GM12892 (cell line): ENCODE measurements at places on chromosomes 1 and 21.
A peak's percentile ranks its signal among the peaks of the same experiment; 100 is the strongest.

- DNase-seq, result no peak
Measured at GRCh38 chr21:33569991-33570390, 18.5 kb downstream of the DONSON start.

- DNase-seq, result no peak
Measured at GRCh38 chr1:38783640-38784229, 75.8 kb downstream of the RRAGC start.

- no peak for DNase-seq
Measured at GRCh38 chr1:21077085-21077484, 99.6 kb downstream of the EIF4G3 start.

GRCh38 chr1:226608699-226609505 is 60.3 kb downstream of the STUM start:
- peak; percentile 83 for DNase-seq

DNA sequence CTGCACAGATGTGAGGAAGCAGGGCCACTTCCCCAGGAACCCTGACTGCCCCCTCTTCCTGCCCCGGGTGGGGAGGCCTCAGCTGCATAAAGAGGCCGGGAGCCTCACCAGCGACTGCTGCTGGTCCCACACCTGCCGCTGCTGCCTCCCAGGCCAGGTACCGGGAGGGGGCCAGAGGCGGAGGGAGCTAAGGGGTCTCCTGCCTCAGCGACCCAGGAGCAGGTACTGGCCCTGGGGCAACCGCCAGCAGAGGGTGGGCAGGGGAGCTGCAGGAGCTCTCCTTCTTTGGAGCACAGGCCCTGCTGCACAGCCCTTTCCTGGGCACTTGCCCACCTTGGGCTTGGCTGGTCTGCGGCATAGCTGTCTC is 6.8 kb downstream of the GJC2 start:
- DNase-seq, result no peak

DNA sequence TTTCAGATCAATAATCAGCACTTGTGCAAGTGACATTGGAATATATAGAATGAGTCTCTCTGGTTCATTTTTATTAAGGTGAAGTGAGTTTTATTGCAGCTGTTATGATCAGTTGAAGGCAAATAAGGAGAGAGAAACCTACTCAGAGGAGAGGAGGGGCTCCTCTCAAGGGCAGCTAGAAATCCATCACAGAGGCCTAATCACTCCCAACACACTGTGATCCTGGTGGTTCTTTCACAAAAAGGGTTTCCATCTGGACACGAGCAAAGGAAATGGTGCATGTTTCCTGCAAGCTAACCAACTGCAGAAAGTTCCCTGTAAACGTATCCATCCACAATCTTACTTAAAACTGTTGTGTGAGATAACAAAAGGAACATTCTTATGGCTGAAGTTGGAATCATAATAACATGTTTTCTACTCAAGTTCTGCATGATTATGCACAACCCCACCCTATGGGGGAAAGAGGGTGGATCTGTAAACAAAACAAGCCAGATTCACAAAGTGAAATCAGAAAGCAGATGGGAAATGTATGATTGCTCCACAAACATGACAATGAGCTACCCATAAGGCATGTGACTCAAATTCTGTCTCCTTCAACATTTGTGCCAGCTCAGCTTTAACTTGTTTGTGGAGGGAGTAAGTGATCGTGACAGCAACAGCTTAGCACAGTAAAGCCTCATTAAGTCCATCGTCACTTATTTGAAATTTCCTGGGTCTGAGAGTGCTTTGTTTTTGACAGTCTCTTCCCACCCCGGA is 141.2 kb upstream of the ST6GALNAC5 start:
- DNase-seq, result no peak

DNA sequence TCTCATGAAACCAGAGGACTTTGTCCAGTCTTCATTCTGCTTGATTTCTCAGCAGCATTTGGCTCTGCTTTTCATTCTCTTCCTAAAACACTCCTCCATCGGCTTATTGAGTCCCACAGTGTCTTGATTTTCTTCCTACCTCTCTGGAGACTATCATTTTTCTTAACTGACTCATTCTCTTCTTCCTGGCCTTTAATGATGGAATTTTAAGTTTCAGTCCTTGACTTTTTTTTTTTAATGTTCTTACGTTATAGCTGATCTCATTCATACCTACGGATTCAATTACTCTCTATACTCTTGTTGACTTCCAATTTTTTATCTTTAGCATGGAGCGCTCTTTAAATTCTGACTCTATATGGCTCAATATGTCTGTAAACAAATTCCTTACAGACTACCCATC is 111.1 kb downstream of the NEK7 start:
- DNase-seq, result no peak

DNA sequence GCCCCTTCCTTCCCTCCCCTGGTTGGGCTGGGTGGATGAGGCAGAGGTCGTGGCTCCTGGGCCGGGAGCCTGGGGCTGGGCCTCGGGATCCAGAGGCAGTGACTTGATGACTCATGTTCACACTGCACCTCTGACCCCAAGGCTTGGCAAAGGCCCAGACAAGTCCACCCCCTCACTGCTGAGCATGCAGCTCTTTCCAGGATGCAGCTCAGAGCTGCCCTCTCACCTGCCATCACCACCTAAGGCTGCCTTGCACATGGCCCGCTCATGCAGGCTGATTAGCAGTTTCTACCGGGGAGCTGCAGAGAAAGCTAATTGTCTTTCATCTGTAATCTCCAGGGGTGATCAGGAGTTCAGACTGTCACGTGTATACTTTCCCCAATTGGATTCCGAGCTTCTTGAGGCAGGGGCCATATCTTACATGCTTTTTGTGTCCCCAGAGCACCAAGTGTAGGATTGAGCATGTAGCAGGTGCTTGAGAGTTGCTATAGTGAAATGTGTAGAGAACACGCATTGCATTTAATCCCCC is 62.1 kb downstream of the LRRN2 start:
- DNase-seq, result no peak

- DNase-seq, result no peak
Measured at GRCh38 chr1:12339811-12340543, 110.1 kb downstream of the VPS13D start.

DNA sequence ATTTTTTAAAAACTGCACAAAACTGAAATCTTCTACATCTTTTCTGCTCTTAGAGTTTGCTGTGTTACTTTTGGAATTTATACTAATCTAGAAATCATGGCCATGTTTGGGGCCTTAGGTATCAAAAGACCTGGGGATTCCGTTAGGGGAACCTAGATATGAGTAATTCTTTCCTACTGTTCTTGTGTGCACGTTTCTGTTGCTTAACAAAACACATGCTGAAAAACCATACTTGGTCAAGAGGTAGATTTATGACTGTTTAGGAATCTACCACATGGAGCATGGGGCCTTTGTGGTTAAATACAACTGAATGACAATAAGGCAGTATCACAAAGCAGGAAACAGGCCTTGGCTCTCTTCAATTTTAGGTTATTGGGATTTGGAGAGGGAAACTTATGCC is 291.9 kb upstream of the USP25 start:
- no peak for DNase-seq

- DNase-seq, result no peak
Measured at GRCh38 chr1:33443080-33443704, 12.3 kb upstream of the PHC2 start.

- no peak for DNase-seq
Measured at GRCh38 chr1:19272064-19272463, 16.5 kb downstream of the AKR7A3 start.

DNA sequence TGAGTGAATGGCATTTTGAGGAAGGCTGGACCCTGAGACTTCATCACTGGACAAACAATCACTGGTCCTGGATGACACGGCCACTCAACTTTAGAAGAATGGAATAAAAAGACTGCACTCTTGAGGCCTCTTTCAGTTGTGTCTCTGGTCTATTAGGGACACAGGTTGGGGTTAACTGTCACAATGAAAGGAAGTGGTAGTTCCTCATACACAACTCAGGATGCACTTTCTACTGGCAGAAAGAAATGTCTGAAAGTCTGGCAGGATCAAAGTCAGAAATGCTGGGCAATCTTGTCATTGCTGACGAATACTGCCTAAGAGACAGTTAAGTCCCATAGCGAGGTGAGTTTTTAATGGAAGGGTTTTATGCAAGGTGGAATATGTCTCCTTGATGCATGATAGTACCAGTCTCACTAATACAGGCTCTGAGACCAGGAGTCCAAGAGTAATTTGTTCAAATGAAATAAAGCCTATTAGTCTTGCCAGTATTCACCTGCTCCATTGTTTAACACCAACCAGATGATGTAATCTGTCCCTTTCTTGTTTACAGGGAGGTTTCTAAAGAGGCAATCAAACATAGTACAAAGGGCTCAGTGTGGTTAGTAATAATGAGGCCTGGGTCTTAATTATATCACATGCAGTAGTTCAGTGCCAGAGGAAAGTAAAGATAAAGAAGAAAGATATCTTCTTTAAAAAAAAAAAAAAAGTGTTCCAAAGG is 11.2 kb upstream of the RRP15 start:
- no peak for DNase-seq

- DNase-seq, result no peak
Measured at GRCh38 chr1:101394041-101394440, 157.2 kb downstream of the S1PR1 start.

DNA sequence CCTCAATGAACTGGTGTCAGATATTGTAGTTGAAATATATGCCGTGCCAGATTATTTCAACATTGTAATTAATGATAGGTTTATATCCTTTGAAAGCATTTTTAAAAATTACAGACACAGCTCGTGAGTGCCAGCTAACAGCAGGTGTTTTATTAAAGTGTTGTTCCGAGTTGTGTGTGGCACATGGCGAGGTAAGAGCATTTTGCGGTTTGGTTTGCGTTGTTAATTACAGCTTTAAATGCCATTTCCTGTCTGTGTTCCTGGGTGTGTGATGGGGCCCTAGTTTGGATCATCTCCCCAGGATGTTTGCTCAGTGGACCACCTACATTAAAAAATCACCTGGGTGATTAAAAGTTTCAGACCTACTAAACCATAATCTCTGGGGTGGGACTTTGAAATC is 97.4 kb downstream of the PRDM2 start:
- no peak for DNase-seq

DNA sequence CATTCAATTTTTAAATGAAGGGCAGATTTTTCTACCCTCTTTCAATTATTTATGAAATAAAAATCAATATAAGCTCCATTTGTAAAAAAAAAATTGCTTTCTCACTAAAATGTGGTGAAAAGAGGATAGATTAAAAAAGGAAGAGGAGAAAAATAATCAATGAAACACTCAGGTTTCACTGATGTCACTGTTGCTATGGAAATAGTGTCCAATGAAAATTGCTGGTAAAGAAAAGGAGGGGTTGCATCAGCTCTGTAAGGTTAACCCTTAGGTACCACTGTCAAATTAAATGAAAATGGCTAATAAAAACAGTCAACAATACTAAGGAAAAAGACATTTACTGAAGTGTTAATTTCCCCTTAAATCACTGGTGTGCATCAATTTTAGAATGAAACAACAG is 91.6 kb upstream of the TTC39A start:
- no peak for DNase-seq

- DNase-seq, result no peak
Measured at GRCh38 chr1:241706257-241706656, 54.2 kb downstream of the WDR64 start.

- no peak for DNase-seq
Measured at GRCh38 chr1:216310776-216311175, 112.5 kb downstream of the USH2A start.

GRCh38 chr1:169788402-169788801 is 6.3 kb downstream of the METTL18 start:
- DNase-seq, result no peak

DNA sequence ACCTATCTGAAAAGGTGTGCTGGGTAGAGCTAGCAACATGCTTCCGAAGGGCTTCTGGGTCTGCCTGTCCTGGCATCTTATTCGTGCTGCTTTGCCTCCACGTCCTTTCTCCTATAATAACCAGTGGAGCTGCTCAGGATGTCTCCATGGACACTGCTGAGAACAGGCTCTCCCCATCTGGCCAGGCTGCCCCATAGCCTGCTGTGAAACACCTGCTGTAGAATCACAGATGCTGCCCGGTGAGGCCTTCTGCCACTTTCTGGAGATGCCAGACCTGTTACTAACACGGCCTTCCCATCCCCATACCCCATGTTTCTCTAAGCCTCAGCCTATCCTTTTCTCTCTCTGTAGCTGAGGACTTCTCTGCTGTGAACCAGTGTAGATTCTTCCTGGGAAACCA is 120.5 kb downstream of the IER5 start:
- DNase-seq, result no peak

GRCh38 chr1:50492142-50492541 is 68.9 kb upstream of the DMRTA2 start:
- DNase-seq, result no peak

DNA sequence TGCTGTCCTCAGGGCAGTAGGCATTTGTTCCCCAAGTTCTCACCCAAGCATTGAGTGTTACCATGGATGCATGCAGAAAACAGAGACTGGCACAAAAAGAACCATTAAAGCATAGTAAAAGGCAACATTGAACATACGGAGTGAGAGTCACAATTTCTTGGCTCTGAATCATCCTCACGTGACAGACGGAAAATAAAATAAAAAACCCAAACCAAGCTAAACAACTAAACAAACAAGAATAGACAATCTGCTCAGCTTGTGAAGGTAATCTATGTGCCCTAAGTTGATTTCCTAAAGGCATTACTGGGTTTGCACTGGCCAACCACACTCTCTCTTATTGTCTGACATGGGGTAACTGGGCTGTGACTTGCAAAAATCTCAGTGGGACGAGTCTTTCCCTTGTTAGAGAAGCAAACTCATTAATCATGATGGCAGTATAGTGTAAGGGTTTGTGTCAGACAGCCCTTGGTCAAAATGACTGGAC is 306.0 kb downstream of the ASTN1 start:
- no peak for DNase-seq
